ENCODE measurements at places on chromosomes 7 and 10.

- DNase-seq, result no peak
These were observed 138.4 kb downstream of the MGMT start for GRCh38 chr10:129605266-129605985.

GRCh38 chr7:39880556-39880955 is 69.5 kb upstream of the CDK13 start:
- no peak for DNase-seq

GRCh38 chr10:9294132-9294663 is 1239.7 kb downstream of the GATA3 start:
- DNase-seq, result no peak

- DNase-seq, result peak; percentile 75
These were observed 3.2 kb downstream of the MAFK start for GRCh38 chr7:1533547-1534329.

DNA sequence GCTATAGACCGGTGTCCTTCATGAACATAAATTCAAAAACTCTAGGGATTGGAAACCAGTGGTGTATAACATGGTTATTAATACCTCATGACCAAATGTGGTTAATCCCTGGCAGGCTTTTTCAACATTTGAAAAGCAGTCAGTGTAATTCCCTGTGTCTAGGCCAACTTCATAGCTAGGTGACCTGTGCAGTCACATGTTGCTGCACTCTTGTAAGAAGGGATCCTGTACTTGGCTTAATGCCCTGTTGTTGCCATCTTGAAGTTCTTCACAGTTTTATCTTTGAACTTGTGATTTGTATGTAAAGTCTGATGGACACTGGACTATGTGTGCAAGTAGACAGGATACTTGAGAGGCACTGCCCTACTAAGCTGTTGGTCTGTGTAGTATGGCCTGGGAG is 39.7 kb downstream of the ZNF33A start:
- no peak for DNase-seq

DNA sequence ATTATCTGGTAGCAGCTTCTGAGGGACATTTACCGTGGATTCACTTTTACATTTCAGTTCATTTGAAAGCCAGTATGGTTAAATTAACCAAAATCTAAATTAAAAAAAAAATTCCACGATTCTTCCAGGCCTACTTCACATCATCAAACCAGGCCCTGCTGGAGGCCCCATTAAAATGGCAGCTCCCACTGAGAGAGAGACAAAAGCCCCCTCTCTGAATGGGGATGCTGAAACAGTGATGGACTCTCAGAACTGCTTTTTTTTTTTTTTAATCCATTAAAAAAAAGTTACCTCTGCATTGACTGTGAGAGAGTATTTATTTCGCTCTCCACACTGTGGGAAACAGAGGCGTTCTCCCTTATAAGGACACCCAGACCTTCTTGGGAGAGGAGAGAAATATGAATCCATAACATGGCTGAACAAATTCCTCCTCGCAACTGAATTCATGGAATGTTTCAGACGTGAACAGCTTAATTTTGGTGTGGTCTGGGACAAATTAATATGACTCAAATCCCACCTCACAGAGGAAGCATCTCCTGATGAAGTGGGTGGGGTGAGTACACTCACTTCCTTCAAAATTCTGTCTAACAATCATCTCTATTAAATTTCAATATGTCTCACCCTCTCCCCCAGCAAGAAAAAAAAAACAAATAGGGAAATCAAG is 73.5 kb downstream of the SAMD9 start:
- peak; percentile 84 for DNase-seq

DNA sequence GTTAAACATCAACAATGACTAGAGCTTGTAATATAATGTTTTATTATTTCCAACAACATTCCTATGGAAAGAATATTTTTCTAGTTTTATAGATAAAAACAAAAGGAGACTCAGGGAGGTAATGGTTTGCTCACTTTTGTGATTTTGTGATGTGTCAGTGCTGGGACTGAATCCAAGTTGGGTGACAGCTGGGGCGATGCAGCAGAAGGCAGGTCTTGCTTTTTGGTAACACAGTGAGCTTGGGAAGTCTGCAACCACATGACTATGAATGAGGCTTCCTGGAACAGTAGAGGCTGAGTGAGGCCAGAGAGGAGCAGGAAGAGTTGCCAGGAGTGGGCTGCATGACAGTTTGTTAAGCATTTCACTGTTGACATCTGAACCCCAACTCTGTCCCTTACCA is 4.9 kb upstream of the YKT6 start:
- DNase-seq, result no peak

- DNase-seq, result no peak
These were observed 1033.1 kb downstream of the NRG3 start for GRCh38 chr10:82908096-82908495.

DNA sequence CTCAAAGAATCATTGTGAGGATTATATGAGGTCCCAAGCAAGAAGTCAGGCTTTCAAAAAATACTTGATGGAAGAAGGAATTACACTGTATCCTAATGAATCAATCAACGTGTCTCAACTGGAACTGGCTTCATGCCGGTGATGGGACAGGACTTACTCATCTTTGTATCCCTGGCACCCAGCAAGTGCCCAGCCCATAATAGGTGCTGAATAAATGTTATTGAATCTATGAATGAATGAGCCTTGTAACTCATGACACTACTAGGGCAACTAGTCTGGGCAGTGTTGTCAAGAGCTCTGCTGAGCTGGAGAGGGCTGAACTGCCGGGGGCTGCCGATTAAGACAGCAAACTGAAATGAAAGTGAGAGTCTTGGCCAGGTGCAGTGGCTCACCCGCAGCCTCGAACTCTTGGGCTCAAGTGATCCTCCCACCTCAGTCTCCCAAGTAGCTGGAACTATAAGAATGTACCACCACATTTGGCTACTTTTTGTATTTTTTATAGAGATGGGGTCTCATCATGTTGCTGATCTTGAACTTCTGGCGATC is 87.2 kb upstream of the KIF5B start:
- no peak for DNase-seq

GRCh38 chr7:39075210-39075609 is 97.5 kb downstream of the POU6F2 start:
- DNase-seq, result no peak

- no peak for DNase-seq
These were observed 33.2 kb upstream of the MXI1 start for GRCh38 chr10:110174201-110174600.

- no peak for DNase-seq
These were observed 199.7 kb upstream of the MAGI2 start for GRCh38 chr7:79653136-79653631.

DNA sequence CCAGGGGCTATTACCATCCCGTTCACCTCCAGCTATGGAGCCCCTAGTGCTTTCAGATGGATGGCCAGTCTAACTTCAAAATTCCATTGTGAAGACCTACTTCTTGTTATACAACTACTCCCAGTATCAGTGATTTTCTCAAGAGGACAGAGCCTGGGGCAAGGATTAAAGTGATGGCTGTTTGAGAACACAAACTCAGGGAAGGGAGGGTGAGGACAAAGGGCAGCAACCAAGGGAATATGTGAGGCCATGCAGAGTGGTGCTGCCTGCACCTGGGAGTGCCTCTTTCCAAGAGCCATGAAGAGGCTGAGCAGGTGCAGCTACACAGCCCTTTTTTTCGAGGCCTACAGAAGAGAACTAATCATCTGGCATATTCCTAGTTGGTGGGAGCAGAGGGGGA is 303.5 kb upstream of the BMPER start:
- no peak for DNase-seq

- DNase-seq, result no peak
These were observed 70.1 kb downstream of the AUTS2 start for GRCh38 chr7:69668339-69668870.

GRCh38 chr10:52778511-52779392 is 6.2 kb upstream of the MBL2 start:
- DNase-seq, result no peak

DNA sequence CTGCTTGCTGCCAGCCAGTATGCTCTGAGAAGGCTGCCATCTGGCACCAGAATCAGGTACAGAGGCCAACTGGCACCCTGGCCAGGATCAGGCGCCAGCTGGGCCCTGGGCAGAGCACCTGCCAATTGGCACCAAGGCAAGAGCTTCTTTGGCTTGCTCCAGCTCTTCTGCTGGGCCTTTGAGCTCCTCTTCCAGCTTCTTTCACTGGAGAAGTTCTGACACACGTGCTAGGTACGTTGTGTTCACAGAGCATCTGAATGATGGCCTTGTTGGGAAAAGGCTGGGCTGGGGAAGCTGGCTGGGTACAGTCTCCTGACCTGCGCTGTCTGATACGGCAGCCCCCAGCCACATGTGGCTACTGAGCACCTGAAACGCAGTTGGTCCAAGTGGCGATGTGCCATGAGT is 31.7 kb upstream of the OPALIN start:
- no peak for DNase-seq

GRCh38 chr7:101395376-101395775 is 32.7 kb downstream of the COL26A1 start:
- DNase-seq, result no peak

DNA sequence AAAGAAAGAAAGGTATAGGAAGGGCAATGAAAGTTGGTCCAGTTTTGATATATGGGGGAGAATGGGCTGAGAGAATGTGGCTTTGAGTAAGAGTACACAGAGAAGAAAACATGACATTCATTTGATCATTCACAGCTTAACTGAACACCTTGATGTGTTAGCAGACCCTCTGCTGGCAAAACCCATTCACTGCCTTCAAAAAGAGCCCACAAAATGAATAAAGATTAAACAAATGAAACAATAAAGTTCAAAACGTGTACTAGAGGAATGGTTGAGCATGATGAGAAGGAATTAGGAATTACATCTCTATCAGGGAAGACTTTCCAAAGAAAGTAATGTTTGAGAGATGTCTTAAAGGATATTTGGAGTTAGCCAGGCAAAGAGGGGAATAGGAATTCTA is 2.1 kb downstream of the WEE2 start:
- no peak for DNase-seq

DNA sequence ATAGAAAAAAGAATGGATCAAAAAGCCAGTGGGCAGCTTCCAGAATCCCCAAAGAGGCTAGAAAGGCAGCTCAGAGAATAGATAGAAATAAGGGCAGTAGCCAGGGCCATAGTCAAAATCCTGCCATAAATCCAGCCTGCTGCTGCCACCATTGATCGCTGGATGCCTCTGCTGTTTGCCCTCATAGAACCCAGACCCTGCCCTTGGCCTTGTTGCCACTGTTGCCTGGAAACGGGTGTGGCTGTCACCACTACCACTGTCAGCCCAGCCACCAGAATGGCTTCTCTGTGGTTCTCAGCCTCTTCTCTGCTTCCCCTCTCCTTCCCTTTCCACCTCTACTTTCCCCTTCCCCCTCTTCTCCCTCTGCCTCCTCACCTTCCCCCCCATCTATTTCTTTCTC is 57.8 kb downstream of the HHEX start:
- no peak for DNase-seq

GRCh38 chr10:6957851-6958250 is 377.8 kb upstream of the PRKCQ start:
- DNase-seq, result no peak

DNA sequence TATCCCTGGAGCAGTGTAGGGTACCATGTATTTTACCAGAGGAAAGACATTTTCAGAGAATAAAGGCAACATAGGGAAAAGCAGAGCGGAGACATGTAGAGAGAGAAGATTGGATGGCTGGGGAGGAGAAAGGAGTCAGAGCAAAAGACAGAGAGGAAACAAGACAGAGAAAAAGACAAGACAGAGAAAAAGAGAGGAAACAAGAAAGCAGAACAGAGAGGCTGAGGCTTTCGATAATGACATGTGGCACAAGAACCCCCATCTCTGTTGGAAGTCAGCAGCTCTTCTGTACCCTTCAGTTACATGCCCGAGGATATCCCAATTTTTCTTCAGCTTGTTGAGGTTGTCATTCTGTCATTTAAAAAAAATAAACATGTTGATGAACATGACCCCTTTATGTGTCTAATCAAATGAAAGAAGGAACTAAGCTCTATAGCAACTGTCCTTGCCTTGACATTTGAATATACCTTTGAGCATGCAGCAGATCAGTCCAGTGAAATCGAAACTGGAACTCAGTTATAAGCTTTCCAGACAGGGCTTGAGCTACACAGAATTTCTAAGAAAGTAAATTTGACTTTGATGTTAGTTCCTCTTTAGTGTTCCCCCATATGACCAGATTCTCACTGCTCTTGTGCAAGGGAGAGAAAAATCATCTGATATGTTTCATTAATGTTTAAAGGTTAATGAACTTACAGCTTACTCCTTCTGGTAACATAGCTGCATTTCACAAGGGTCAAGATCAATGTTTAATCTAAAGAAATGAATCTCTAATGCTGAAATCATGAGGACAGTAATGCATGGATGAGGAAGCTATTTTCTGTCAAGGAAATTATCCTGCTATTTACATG is 75.1 kb upstream of the SP4 start:
- no peak for DNase-seq

DNA sequence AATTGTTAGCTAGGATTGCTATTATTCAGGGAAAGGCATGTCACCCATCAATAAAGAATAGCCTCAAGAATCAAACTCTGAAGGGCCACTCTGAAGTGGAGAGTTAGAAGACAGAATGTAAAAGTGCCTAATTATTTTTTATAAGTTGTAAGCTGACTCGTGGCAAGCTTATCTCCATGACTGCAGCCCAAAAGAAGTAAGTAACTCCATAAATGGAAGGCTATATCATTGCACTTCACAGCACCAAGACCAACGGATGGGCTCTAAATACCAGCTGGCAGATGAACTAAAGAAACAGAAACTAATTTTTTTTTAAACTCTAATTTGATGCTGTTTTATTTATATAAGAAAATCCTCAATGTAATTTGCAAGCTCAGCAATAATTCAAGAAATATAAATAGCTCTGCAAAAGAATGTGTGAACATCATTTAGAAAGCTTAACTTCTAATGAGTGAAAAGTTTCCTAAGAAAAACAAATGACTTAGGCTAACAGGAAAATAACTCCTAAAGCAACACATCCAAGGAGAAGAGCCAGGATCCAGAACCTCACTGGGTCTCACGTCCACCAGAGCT is 165.5 kb downstream of the SNX13 start:
- no peak for DNase-seq
